ENCODE measurements at places on chromosomes 5 and 9. TPM values are rescaled to one million over a fixed set of nuclear protein-coding genes. Genes with fewer than 3 reads are reported as not detected.

CNTNAP3B gene
- polyA plus RNA-seq: 7.3 TPM

GRM6 gene
- polyA plus RNA-seq: not detected

IL5 gene
- polyA plus RNA-seq: not detected

CDKN2B-AS1 gene
- 0.28 TPM for polyA plus RNA-seq

TAF11L10 gene
- polyA plus RNA-seq: not detected

SARDH gene
- polyA plus RNA-seq: 0.20 TPM

DIPK1B gene
- 2.5 TPM for polyA plus RNA-seq

PCDH12 gene
- 0.40 TPM for polyA plus RNA-seq

GHR gene
- polyA plus RNA-seq: 1.6 TPM

SLC35D2 gene
- 10.3 TPM for polyA plus RNA-seq

ZBTB34 gene
- 1.5 TPM for polyA plus RNA-seq

TSLP gene
- 3.0 TPM for polyA plus RNA-seq

PCDHA8 gene
- 0.01 TPM for polyA plus RNA-seq

OR1Q1 gene
- polyA plus RNA-seq: not detected

KCNMB1 gene
- polyA plus RNA-seq: 4.2 TPM

WDR70 gene
- polyA plus RNA-seq: 13.9 TPM

SOX30 gene
- 0.04 TPM for polyA plus RNA-seq

FAM151B gene
- 0.83 TPM for polyA plus RNA-seq

NEUROG1 gene
- polyA plus RNA-seq: not detected

LCN2 gene
- 2,097 TPM for polyA plus RNA-seq

FAM200C gene
- polyA plus RNA-seq: 0.93 TPM

ARL14EPL gene
- polyA plus RNA-seq: 0.05 TPM

NIPAL4 gene
- 15.1 TPM for polyA plus RNA-seq

WWC1 gene
- polyA plus RNA-seq: 55.2 TPM
